Fibroblast of villous mesenchyme (primary cell): ENCODE measurements at places on chromosomes 6 and 20. TPM values are rescaled to one million over a fixed set of nuclear protein-coding genes. Genes with fewer than 3 reads are reported as not detected.

GRCh38 chr6:100592929-100593328 is 128.2 kb upstream of the SIM1 start:
- DNase-seq, result peak; percentile 17

- DNase-seq, result no peak
Observed at GRCh38 chr20:32898729-32899128, 40.0 kb downstream of the EFCAB8 start.

DNA sequence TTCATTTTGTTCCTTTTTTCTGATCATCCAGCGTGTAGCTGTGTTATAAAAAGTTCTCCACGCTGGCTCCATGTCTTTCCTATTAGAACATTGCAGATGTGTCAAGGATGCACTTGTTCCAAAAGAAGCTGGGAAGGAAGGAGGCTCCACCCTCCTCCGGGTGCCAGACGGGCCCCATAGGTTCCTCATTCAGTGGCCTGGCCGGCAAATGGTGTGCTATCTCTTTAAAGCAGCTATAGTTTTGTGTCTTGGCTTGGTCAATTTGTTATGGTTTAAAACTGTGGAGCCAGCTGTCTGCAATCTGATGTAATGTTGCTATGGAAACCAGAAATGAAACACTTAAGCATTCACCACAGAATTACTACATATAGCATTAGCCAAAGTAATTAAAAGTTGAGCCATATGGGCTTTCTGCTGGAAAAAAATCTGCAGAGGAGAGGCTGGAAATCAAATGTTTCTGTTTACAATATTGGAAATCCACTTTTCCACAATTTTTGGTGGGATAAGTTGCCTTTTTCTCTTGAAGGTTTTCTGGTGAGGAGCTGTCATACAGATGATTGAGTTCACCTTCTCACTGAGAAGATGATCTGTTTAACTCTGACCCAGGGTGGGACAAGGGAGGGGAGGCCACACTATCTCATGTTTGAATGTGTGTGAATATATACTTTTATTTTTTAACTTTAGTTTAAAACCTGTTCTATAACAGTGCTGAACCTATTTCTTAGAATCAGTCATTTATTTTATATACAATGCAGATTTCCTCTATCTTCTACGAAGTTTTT is 167.4 kb downstream of the SASH1 start:
- peak; percentile 99 for DNase-seq

GRCh38 chr6:115945306-115945705 is 115.4 kb downstream of the FRK start:
- DNase-seq, result peak; percentile 7

Gene UBE2C
- 13.5 and 26.3 TPM in 2 replicates for total RNA-seq

Gene TFAP2C
- 13.5 and 18.1 TPM in 2 replicates for total RNA-seq

Gene KCNG1
- 3.0 and 22.9 TPM in 2 replicates for total RNA-seq
